Occipital lobe (tissue), 3 donors: ENCODE measurements at places on chromosomes 13 and 19. TPM values are rescaled to one million over a fixed set of nuclear protein-coding genes. Genes with fewer than 3 reads are reported as not detected.

The PLK5 gene
- total RNA-seq: not detected

The MAP4K1 gene
- 0.16 TPM for total RNA-seq

The ERICH6B gene
- total RNA-seq: not detected

The PSG7 gene
- not detected for total RNA-seq

The EIF3K gene
- 149 TPM for total RNA-seq

The ZNF358 gene
- 9.0 TPM for total RNA-seq

The CDX2 gene
- total RNA-seq: not detected

The ATXN8OS gene
- total RNA-seq: 2.2 TPM

The SULT2A1 gene
- not detected for total RNA-seq

The LILRA2 gene
- 0.94 TPM for total RNA-seq

The RNF113B gene
- not detected for total RNA-seq

The CLDN10 gene
- total RNA-seq: 2.3 TPM

The TTC9B gene
- 59.0 TPM for total RNA-seq

The CGB1 gene
- total RNA-seq: not detected

The ZNF71 gene
- total RNA-seq: 19.5 TPM

The ZGLP1 gene
- total RNA-seq: 1.6 TPM

The CAB39L gene
- 36.5 TPM for total RNA-seq

The PLPP2 gene
- total RNA-seq: 0.62 TPM

The ONECUT3 gene
- not detected for total RNA-seq

The MUC16 gene
- not detected for total RNA-seq

The ZNF616 gene
- 33.4 TPM for total RNA-seq

The OR7A5 gene
- total RNA-seq: not detected

The IRGC gene
- not detected for total RNA-seq

The KLK2 gene
- not detected for total RNA-seq

The CYP2A6 gene
- total RNA-seq: not detected

The EPS8L1 gene
- 0.62 TPM for total RNA-seq

The FARP1 gene
- total RNA-seq: 86.7 TPM

The PEAK3 gene
- total RNA-seq: not detected

The NEK5 gene
- 0.94 TPM for total RNA-seq

The SIGLEC14 gene
- 0.16 TPM for total RNA-seq

The BCAM gene
- total RNA-seq: 2.3 TPM

The C19orf81 gene
- total RNA-seq: 2.3 TPM

The LENG1 gene
- total RNA-seq: 4.2 TPM

The NANOS3 gene
- total RNA-seq: 5.6 TPM

The ZNF610 gene
- total RNA-seq: 17.8 TPM

The NCR1 gene
- total RNA-seq: not detected

The CRLF1 gene
- 0.94 TPM for total RNA-seq

The ABCA7 gene
- total RNA-seq: 0.78 TPM

The ZNF525 gene
- total RNA-seq: 37.1 TPM

The CYTH2 gene
- 71.0 TPM for total RNA-seq

The N4BP2L1 gene
- total RNA-seq: 20.0 TPM

The LILRB2 gene
- total RNA-seq: not detected

The CEACAM4 gene
- not detected for total RNA-seq

The LHB gene
- not detected for total RNA-seq

The SUGT1 gene
- total RNA-seq: 90.5 TPM

The KLK14 gene
- total RNA-seq: not detected

The POU2F2 gene
- total RNA-seq: 3.0 TPM

The PDS5B gene
- total RNA-seq: 166 TPM

The PEG3 gene
- total RNA-seq: 62.5 TPM

The ZNF90 gene
- 3.0 TPM for total RNA-seq

The ZNF726 gene
- total RNA-seq: 13.3 TPM
